Activated B cell treated with CpG ODN at 0.5 μM for 24 hours (primary cell): ENCODE measurements at places on chromosomes 4 and X. TPM values are rescaled to one million over a fixed set of nuclear protein-coding genes. Genes with fewer than 3 reads are reported as not detected.

- DNase-seq: no peak
These were observed 410.3 kb downstream of the RPA4 start for GRCh38 chrX:97294041-97294440.

CFAP299 gene
- total RNA-seq: not detected in 2 replicates

GRCh38 chr4:108193886-108194672 is 25.3 kb upstream of the LEF1 start:
- DNase-seq: no peak

DNA sequence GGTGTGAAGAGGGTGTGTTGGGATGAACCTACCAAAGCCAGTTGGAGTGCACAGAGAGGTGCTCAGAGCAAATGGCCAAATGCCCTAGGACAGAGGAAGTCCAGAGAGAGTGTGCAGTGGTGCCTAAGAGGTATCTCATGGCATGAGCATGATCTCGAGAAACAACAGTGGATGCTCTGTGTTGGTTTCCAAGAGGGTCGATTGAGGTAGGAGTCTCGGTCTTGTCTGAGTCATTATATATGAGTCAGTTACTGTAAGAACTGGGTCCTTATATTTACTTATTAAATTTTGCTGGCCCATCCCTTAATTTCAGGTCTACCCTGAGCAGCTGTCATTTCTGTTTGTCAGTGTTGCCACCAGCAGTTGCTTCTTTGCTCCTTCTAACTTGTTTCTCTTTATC is 86.6 kb upstream of the TMEM150C start:
- DNase-seq: no peak

DNA sequence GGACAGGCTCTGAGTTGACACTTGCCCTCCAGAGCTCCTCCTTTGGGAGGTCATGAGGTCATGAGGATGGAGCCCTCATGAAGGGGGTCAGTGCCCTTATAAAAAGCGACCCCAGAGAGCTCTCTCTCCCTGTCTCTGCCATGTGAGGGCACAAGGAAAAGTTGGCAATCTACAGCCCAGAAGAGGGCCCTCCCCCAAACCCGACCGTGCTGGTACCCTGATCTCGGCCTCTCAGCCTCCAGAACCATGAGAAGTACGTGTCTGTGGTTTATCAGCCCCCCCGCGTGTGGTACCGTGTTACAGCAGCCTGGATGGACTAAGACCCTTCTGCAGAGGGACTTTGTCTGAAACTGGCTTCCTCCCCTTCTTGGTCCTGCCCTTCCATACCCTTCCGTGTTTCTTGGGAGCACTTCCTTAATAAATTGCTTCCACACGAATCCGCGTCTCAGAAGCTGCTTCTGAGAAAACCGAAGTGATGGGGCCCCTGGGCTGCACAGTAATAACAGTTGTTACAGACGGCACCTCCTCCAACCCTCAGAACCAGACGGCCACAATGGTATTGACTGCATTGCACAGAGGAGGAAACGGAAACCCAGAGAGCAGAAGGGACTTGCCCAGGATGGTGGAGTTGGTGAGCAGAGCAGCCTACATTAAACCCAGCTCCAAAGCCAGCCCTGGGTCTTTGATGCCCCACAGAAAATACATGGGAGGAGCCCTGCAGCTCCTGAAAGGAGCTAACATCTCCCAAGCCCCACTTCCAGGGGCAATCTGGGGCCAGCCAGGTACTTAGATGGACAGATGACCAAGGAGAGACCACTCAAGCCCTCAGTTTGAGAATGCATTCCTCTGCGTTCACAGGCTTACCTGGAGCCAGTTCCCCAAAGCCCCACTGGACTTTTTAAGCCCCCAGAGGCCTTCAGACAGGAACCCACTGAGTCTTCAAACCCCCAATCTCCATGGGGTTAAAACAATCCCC is 242.7 kb downstream of the BCOR start:
- peak; percentile 28 for DNase-seq

CAPN6 gene
- not detected in 2 replicates for total RNA-seq

DNA sequence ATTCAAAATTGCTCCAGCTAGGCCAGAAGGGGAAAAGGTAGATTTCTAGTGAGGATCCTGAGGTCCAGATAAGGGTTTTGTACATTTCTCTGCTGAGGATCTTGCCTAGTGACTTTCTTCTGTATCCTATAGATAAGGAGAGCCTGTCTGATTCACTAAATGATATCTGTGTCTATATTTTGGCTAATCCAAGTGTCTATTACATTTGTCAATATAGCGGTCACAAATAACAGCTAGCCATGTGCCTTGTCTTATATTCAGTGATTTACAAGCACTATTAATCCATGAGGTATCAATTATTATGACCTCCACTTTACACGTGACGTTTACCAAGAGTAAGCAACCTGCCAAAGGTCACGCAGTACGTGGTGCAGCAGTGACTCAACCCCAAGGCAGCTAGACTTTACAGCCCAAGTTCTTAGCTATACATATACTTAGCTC is 41.6 kb downstream of the TMEM165 start:
- no peak for DNase-seq
